Stimulated activated CD4-positive, alpha-beta T cell treated with anti-CD3 and anti-CD28 coated beads, Interleukin-4, amount 100 ng/mL, for 4 hours (primary cell): ENCODE measurements at places on chromosomes 3 and 15.

DNA sequence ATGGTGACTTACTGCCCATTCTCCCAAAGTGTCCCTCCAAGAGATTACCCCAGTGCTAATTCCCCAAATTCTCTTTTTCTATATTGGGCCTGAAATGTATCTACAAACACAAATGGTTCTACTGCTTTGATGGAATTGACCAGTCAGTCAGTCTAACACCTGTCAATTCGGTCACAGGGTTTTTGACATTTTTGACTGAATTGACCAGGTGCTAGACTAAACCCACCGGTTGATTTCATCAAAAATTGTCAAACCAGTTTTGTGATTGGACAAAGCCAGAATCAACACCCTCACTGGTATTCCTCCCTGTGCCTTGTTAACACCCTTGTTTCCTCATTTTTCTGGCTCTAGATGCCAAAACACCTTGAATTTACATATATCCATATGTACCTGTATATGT lies 398.4 kb upstream of the NR2F2 start:
- DNase-seq = no peak

- DNase-seq = no peak
Observed at GRCh38 chr3:60325610-60326170, 925.6 kb downstream of the FHIT start.

- no peak for DNase-seq
Observed at GRCh38 chr3:57805266-57805665, 49.2 kb downstream of the SLMAP start.

DNA sequence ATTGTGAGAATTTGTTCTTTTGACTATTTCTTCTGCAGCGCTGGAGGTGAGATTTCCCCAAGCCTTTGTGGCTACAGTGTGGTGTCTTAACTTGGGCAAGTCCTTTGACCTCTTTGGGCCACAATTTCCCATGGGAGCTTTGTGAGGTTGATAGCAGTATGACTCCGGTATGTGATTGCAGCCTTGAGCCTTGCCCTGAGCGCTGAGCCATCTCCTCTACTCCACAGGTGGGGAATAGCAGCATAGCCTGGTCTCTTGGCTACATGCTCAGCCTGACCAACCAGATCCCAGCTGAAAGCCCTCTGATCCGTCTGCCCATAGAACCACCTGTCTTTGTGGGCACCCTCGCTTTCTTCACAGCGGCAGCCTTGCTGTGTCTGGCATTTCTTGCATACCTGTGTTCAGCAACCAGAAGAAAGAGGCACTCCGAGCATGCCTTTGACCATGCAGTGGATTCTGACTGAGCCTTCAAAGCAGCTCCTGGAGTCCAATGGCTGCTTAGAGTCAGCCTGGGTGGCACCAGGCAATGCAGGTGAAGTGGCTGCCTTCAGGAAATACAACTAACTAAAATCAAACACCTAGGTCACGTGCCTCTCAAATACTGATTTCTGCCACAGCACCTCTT lies 30.0 kb upstream of the RPL14 start:
- DNase-seq = no peak

GRCh38 chr3:14274999-14275961 lies 96.7 kb downstream of the LSM3 start:
- no peak for DNase-seq
